ENCODE measurements at places on chromosomes 16 and 17.

- DNase-seq = no peak
Observed at GRCh38 chr17:7144213-7144612, 29.6 kb upstream of the ASGR2 start.

GRCh38 chr17:50533185-50533584, 650 bp downstream of the EPN3 start:
- DNase-seq = no peak

DNA sequence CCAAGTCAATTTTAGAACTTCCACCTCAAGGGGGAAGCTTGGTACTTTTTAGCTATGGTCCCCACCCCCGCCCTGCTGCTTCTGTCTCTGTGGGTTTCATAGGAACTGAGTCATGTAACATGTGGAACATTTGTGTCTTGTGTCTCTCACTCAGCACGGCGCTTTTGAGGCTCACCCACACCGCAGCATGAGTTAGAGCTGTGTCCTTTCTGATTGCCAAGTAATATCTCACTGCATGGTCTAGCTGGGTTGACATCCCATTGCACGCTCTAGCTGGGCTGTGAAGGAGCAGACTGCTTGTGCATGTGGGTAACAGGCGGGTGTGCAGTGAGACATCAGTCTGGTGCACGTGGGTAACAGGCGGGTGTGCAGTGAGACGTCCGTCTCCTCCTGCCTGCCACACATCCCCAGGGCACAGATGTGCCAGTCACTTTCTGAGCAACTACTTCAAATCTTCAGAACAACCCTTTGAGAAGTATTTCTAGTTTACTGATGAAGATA, 26.4 kb upstream of the SLC7A5 start:
- peak; percentile 86 for DNase-seq

- no peak for DNase-seq
Observed at GRCh38 chr17:28889996-28890395, 7.5 kb downstream of the FLOT2 start.

- no peak for DNase-seq
Observed at GRCh38 chr16:78240459-78241222, 141.2 kb downstream of the WWOX start.

GRCh38 chr16:9134306-9134705, 42.9 kb downstream of the HAPSTR1 start:
- DNase-seq = no peak

GRCh38 chr16:9489835-9490467, 398.5 kb downstream of the HAPSTR1 start:
- no peak for DNase-seq

GRCh38 chr16:30112197-30113030, 923 bp downstream of the GDPD3 start:
- DNase-seq = peak; percentile 55

- DNase-seq = no peak
Observed at GRCh38 chr16:85768199-85768598, 17.3 kb upstream of the C16orf74 start.

GRCh38 chr16:83214671-83215070, 587.9 kb downstream of the CDH13 start:
- DNase-seq = no peak

- peak; percentile 9 for DNase-seq
Observed at GRCh38 chr17:75404731-75405364, 630 bp downstream of the GRB2 start.

DNA sequence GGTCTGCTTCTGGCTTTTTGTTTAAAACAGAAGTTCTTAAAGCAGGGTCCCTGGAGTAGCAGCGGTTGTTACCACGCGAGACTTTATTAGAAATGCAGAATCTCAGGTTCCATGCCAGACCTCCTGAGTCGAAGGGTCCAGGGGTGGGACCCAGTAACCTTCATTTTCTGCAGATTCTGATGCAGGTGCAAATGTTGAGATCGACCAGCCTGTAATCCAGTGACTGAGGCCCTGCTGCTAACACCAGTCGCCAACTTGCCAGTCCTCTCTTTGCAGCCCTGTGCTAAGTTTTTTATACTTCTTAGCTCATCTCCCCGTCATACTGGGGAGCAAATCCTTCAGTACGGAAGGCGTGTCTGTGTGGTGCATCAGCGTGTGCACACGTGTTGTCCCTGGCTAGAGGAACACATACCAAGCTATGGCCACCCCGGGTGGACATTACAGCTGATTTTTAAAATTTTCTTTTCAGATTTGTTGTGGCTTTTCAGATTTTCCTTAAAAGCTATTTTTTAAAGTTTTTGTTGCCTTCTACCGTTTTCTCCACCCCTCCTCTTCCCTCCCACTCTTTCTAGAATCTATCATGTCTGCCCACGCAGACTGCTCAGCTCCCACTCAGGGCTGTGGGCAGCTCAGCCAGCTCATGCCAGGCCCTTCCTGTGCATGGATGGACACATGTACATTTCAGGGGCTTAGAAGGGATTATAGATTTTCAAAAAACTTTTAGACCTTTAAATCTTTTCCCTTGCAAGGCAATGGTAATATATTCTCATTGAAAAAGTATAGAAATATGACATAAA, 57.7 kb downstream of the MEAK7 start:
- DNase-seq = no peak

- no peak for DNase-seq
Observed at GRCh38 chr16:68365167-68365817, 54.5 kb downstream of the PRMT7 start.

DNA sequence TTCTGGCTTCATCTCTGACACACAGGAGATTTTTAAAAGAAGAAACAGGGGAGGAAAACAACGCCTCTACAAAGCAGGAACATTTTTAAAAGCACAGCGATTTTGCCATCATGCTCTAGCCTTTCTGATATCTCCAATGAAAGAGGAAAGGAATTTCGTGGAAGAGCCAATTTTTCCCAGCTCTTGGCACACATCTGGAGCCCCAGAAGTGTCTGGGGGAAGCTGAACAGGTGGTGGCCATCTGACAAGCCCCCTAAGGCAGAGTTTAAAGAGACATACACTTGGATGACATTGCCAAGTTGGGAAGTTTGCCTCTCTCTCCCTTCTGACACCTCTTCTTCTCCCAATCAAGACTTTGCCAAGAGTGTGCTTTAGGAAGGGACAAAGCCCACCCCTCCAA, 82.1 kb downstream of the CCT6B start:
- DNase-seq = no peak

DNA sequence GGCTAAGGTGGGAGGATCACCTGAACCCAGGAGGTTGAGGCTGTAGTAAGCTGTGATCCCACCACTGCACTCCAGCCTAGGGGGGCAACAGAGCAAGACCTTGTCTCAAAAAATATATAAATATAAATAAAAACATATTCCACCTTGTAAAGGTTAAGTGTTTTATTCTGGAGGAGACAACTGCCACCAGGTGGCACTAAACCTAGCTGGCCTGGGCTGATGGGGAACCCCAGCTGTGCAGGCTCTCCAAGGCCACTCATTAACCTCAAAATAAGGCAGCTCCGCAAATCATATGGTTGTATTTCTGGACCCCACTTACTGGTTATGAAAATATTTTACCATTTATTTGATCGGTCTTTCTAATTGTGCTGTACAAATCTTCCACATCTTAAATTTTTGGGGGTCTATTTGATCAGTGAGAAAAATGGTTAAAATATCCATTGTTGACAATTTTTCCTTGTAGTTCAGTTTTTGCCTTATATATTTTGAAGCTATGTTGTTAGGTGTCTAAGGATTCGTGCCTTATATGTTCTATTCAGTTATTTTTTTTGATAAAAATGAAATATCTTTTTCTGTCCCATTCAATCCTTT, 8.5 kb upstream of the ICAM2 start:
- peak; percentile 60 for DNase-seq

- DNase-seq = peak; percentile 23
Observed at GRCh38 chr17:15882777-15883176, 62.2 kb upstream of the ADORA2B start.

Measured in fibroblast of skin of scalp (primary cell).